ENCODE measurements at places on chromosomes 4 and X.

- DNase-seq, result no peak
Measured at GRCh38 chrX:39874202-39874816, 223.4 kb downstream of the BCOR start.

- DNase-seq, result no peak
Measured at GRCh38 chr4:110207233-110207632, 8.8 kb upstream of the ELOVL6 start.

GRCh38 chr4:158169506-158169905 lies 3.3 kb downstream of the GASK1B start:
- DNase-seq, result no peak

DNA sequence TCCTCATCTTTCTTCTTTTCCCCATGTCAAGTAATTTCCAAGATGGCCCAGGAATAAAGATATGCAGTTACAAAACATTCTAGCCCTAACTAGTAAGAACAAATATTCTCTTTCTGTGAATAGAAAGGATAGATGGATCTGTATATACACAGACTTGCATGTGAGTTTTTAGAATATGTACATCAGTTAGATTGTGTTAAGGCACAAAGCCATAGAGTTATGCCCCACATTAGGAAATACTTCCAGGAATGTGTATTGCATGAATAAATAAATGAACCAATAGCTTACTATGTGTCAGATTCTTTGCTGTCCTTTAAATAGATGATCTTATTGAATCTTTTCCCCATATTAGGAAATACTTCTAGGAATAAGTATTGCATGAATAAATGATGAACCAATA lies 46.0 kb upstream of the TMPRSS11E start:
- no peak for DNase-seq

DNA sequence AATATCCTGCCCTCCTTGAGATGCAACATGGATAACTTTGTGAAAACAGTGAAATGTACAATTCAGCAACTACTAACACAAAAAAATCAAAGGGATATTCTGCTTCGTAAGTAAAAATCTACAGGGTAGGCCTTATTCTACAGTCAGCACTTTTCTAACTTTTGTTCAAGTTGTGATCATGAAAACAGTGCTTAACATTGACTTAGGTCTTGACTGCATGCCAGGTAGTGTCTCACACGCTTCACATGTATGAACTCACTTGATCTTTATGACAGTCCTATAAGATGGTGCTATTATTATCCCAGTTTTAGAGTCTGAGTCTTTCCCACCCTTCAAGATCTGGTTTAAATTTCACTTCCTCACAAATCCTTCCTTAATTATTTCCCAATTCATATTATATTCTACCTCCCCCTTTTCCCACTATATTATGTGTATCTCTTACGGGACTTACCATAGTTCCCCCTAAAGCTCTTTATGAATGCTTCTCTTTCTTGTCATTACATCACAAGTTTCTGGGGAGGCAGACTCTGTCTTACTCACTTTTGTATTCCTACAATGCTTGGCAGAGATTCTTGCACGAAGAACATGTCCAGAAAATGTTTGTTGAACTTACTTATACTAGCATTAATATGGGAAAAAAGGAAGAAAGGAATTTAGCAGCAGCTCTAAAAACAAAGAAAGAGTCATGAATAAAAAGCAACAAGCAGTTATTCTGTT lies 179.8 kb downstream of the SCFD2 start:
- no peak for DNase-seq

DNA sequence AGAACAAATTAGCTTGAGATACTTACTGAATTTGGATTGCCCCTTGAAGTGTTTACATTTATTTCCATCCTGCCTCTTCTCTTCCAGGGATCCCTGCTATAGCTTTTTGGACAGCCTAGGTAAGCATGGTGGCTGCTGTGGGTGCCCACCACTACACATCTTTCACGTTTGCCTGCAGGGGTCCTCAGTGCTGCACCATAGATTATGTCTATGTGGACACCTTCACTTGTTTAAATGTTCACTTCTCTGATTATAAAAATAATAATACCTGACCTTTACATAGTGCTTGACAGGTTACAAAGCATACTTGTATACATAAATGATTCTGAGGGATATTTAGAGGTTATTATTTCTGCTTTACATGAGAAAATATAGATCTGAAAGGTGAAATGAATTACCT lies 67.9 kb upstream of the SLC4A4 start:
- DNase-seq, result no peak

All from activated T-helper 1 cell treated with Interleukin-2 at 50 U/mL for 16 hours (primary cell).